Prostate gland (tissue), 2 donors: ENCODE measurements at places on chromosomes 5 and 9. TPM values are rescaled to one million over a fixed set of nuclear protein-coding genes. Genes with fewer than 3 reads are reported as not detected.

DNA sequence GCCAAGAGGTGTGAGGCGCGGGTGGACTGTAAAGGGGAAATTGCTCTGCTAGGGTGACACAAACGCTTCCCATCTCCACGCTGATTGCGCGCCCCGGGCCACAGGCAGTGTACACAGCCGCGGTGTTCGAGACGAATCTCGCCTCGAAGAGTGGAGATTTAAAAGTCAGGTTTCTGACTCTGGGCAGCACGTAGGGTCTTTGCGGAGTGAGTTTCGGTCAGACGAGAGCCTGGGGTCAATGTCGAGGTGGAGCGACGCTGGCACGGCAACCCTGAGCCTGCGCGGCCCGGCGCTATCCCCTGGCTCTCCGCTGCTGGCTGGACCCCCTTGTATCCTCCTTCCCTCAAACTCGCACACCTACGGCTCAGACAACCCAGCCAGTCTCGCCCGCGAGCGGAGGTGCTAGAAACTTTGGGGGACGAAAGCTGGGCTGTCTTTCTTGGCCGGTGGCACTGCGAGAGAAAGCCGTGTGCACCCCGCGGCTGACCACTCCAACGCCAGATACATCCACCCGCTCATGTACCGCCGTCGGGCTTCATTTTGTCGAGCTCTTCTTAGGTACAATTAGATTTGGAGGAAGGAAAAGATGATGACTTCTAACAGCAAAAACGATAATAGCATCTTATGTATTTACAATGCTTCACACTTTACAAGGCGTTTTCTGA is 5.4 kb upstream of the FOXB2 start:
- no peak overlapping the region for H3K4me3 ChIP-seq
- H3K4me1 ChIP-seq, result peaks cover 5% of the 10 kb centered on the region
- H3K27ac ChIP-seq, result no peak overlapping the region
- H3K36me3 ChIP-seq, result no peaks in the 10 kb centered on the region
- no peak for DNase-seq

Gene PCDHA5
- total RNA-seq, result 0.14 TPM

Gene MUSK
- 7.6 TPM for total RNA-seq

- peak overlapping the region; percentile 99 for H3K27ac ChIP-seq
- peak overlapping the region; percentile 82 for H3K4me3 ChIP-seq
- H3K27me3 ChIP-seq, result no peaks in the 10 kb centered on the region
- H3K36me3 ChIP-seq, result no peaks in the 10 kb centered on the region
- H3K4me1 ChIP-seq, result no peaks in the 10 kb centered on the region
These were observed 495 bp downstream of the OSTF1 start for GRCh38 chr9:75088646-75089372.

DNA sequence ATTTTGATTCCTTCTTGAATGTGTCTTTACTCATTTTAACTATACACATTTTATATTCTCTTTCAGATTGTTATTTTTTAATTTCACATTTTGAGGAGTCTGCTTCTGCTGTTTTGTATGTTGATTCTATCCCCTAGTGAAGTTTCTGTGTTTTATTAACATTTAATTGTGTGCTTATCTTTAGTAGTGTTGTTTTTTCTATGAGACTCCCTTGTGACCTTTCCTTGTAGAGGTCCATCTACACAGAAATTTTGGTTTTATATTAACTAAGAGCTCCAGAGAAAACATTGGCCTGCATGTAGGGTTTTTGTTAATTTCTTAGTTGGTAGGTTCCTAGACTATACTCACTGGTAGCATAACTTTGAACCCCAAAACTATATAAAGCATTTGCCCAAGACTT is 35.4 kb upstream of the IL13 start:
- H3K27me3 ChIP-seq, result no peaks in the 10 kb centered on the region
- no peaks in the 10 kb centered on the region for H3K36me3 ChIP-seq
- H3K4me1 ChIP-seq, result no peaks in the 10 kb centered on the region
- DNase-seq, result no peak
- H3K27ac ChIP-seq, result no peak overlapping the region

GRCh38 chr9:131625508-131625787 is 80.1 kb downstream of the PRRT1B start:
- H3K27ac ChIP-seq, result no peak overlapping the region
- no peaks in the 10 kb centered on the region for H3K4me1 ChIP-seq
- no peak overlapping the region for H3K4me3 ChIP-seq
- H3K27me3 ChIP-seq, result no peaks in the 10 kb centered on the region
- no peak for DNase-seq

- no peak overlapping the region for H3K27ac ChIP-seq
- H3K4me1 ChIP-seq, result no peaks in the 10 kb centered on the region
- no peak for DNase-seq
These were observed 98.1 kb upstream of the FER start for GRCh38 chr5:108649646-108650045.

GRCh38 chr5:19210886-19211285 is 777.1 kb downstream of the CDH18 start:
- no peaks in the 10 kb centered on the region for H3K4me1 ChIP-seq
- no peaks in the 10 kb centered on the region for H3K36me3 ChIP-seq
- no peaks in the 10 kb centered on the region for H3K27me3 ChIP-seq
- no peak for DNase-seq

GRCh38 chr5:75566710-75567309 is 44.4 kb upstream of the ANKDD1B start:
- DNase-seq, result peak; percentile 15
- no peak overlapping the region for H3K27ac ChIP-seq
- H3K36me3 ChIP-seq, result no peaks in the 10 kb centered on the region
- no peaks in the 10 kb centered on the region for H3K4me1 ChIP-seq
- H3K27me3 ChIP-seq, result no peaks in the 10 kb centered on the region
- H3K4me3 ChIP-seq, result no peak overlapping the region

DNA sequence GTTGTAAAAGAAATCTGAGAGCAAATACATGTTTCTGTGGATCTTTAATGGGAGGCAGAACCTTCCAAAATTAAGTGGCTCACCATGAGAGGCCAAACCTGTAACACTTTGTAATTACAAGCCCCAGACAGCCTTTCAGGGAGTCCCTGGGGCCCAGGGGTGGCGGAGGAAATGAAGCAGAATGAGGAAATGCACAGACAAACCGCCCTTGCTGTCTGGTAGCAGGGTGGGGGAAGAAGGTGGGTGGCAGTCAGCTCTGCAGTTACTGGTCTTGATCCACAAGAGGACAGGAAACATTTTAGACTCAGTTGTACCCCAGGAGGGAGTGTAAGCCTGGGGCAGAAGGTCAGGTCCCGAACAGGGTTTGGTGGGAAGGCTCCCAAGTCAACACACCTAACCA is 6.5 kb downstream of the ARL14EPL start:
- no peak overlapping the region for H3K4me3 ChIP-seq
- no peaks in the 10 kb centered on the region for H3K4me1 ChIP-seq
- no peak for DNase-seq
- no peaks in the 10 kb centered on the region for H3K36me3 ChIP-seq
- no peaks in the 10 kb centered on the region for H3K27me3 ChIP-seq

DNA sequence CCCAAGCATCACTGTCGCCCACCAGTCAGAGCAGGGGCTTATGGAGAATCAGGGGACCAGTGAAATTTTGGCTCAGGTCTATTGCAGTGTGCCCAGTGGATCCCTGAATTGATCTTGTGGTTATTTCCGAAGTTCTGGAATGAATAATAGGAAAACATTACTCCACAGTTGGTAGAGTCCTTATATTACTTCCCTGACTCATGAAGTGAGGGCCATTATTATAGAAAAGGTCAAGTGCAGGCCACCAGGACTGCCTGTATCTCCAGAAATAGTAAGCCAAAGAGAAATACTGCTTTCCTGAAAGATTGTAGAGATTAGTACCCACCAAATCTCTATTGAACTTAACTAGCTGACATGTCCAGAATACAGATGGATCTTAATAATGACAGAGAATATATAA is 335.0 kb downstream of the NPR3 start:
- H3K27ac ChIP-seq, result no peak overlapping the region
- no peaks in the 10 kb centered on the region for H3K4me1 ChIP-seq
- no peaks in the 10 kb centered on the region for H3K36me3 ChIP-seq
- no peak overlapping the region for H3K4me3 ChIP-seq
- DNase-seq, result no peak

DNA sequence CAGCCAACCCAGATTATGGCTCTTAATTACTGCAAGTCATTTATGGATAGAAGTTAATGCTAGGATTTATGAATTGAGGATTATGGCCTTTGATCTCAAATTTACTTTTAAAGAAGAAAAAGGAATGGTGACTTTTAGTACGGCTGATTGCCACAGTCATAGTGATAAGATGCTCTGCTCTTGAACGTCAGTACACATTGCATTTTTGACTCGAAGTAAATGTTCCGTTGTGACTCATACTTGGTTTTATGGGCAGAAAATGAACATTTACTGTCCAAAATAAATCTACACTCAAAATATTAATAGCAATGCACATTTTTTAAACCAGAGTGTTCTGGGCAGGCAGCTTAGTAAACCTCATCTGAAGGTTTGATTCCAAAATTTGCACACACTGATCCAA is 830 bp downstream of the ADAMTSL1 start:
- H3K36me3 ChIP-seq, result no peaks in the 10 kb centered on the region
- no peak for DNase-seq
- H3K4me1 ChIP-seq, result no peaks in the 10 kb centered on the region
- H3K27ac ChIP-seq, result no peak overlapping the region
- no peak overlapping the region for H3K4me3 ChIP-seq
